C1 segment of cervical spinal cord (tissue), 14 donors: ENCODE measurements at places on chromosomes 5 and 9.
A peak's percentile ranks its signal among the peaks of the same experiment; 100 is the strongest.

GRCh38 chr5:421287-421880 lies 21.6 kb upstream of the EXOC3 start:
- no peak for DNase-seq

DNA sequence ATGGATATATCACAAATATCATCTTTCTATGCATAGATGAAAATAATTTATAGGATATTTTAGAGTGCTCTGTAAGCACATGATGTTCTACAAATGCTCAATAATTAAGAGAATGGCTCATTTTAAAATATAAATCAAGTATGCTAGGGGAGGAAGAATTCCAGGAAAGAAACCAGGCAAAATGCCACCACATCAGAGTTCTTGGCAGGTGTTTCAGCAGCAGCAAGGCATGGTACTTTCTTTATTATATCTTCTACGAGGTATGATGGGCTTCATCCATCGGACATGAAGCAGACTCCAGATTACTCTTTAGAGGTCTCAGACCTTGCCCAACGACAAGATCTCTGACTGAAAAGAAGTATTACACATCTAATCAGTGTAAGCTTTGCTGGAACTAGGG lies 316.3 kb upstream of the ARRDC3 start:
- no peak for DNase-seq

GRCh38 chr9:124182741-124183140 lies 75.0 kb upstream of the NEK6 start:
- DNase-seq, result no peak

GRCh38 chr9:89446961-89447310 lies 51.0 kb downstream of the SEMA4D start:
- no peak for DNase-seq

DNA sequence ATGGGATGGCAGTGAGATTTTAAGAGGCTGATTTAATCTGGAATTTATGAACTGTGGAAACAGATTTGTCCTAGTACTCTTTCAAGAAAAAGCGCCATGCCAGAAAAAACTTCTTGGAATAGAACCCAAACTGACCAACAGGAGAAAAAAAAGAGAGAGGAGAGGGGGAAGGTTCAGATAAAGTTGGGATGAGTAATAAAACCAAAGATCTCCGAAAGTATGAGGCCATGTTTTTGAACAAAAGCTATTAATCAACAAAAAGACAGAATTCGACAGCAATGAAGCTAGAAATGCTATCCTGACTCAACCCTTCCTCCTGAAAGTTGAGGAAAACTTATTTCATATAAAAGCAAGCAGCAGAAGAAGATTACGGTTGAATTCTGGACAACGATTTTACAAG lies 135.5 kb downstream of the CEMIP2 start:
- DNase-seq, result no peak

GRCh38 chr9:15786616-15787015 lies 233.8 kb downstream of the CCDC171 start:
- no peak for DNase-seq

DNA sequence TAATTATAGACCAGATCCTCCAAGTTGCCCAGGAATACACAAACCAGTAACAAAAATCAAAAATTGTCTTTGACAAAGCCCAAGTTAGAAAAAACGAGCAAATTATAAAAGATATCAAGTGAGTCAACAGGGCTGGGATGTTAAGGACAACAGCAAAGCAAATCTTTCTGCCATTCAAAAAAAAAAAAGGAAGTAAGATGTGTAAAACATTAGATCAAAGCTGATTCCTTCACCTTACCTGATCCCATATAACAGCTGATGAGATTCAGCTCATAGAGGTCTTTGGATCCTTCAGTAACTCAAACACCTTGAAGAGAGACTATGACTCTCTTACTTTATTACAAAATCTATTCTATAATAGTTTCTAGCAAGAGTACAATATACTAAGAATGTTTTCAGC lies 100.9 kb downstream of the STRBP start:
- no peak for DNase-seq

GRCh38 chr9:69279733-69280132 lies 45.3 kb upstream of the ENTREP1 start:
- DNase-seq, result no peak

GRCh38 chr5:60972231-60972630 lies 27.2 kb downstream of the NDUFAF2 start:
- DNase-seq, result no peak

GRCh38 chr5:74009502-74009901 lies 383.5 kb downstream of the ARHGEF28 start:
- no peak for DNase-seq

- no peak for DNase-seq
Measured at GRCh38 chr5:40172721-40173120, 507.0 kb upstream of the PTGER4 start.

- no peak for DNase-seq
Measured at GRCh38 chr9:123107639-123108285, 74.3 kb downstream of the GPR21 start.

- no peak for DNase-seq
Measured at GRCh38 chr5:75886706-75887105, 169.5 kb upstream of the POC5 start.

DNA sequence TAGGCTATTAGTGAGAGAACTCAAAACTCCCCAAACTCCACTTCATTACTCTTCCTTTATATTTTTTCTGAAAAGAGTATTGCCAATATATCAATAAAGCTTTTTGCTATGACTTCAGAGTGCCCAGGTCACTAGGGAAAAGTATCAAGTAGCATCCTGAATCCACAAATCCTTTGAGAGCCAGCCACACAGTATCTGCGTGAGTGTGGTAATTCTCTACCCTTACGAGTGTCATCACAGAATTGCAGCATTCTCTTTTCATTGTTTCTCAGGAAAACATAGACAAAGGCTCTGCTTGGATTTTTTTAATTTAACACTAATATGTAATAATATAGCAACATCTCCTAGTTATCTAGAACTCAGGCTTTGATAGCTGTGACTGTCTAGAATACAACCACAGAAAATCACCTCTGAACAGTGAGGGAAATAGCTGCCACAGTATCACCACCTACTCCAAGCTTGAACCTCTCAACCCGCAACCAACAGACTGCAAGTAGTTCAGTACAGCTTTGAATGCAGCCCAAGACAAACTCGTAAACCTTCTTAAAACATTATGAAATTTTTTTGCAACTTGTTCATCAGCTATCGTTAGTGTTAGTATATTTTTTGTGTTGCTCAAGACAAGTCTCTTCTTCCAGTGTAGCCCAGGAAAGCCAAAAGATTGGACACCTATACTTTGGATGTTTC lies 79.3 kb upstream of the CCDC152 start:
- DNase-seq, result no peak

GRCh38 chr9:79263628-79264027 lies 308.1 kb upstream of the TLE4 start:
- no peak for DNase-seq

- DNase-seq, result no peak
Measured at GRCh38 chr9:111106202-111106601, 67.9 kb upstream of the LPAR1 start.

- DNase-seq, result no peak
Measured at GRCh38 chr5:72280581-72281069, 39.4 kb downstream of the MRPS27 start.

DNA sequence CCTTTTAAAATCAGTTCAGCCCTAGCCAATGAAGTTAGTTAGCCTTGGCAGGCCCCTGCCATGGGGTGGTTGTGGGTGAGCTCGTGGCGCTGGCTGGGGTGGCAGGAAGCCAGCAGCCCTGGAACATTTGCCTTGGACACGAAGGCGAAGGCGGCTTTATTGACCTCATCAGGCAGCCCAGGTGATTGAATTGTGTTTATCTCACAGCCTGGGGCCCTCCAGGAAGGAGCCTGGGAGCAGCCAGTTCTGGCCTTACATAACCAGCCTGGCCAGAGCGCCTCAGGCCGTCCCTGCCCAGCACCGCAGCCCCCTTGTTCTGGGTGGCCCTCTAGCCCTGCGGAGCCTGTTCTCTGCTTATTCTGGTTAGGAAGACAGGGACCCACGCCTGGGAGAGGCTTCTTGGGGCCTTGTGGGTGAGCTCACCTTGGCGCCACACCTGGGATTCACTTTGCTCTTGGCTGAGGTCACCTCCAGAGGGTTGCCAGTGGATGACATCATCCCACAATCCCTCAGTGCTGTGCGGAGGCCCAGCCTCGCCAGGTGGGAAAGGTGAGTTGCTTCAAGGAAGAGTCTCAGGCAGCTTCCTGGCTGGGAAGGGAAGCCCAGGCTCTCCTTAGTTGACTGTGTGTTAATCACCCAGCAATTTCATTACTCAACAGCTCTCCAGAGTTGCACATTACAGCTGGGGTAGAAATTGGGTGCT lies 54.4 kb upstream of the RPL26L1 start:
- peak; percentile 80 for DNase-seq

GRCh38 chr5:38678076-38678475 lies 121.6 kb upstream of the LIFR start:
- no peak for DNase-seq

DNA sequence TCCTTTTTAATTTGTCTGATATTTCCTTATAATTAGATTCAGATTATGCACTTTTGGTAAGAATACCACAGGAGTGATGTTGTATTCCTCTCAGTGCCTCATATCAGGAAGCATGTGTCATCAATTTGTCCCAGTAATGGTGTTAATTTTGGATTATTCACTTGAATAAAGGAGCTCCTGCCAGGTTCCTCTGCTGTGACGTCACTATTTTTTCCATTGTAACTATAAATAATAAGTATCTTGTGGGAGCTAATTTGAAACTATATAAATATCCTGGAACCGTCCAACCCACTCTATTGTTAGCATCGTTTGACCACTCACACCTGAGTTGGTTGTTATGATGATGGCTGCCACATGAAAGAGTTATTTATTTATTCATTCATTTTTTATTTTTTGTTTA lies 107.9 kb downstream of the INVS start:
- DNase-seq, result no peak

DNA sequence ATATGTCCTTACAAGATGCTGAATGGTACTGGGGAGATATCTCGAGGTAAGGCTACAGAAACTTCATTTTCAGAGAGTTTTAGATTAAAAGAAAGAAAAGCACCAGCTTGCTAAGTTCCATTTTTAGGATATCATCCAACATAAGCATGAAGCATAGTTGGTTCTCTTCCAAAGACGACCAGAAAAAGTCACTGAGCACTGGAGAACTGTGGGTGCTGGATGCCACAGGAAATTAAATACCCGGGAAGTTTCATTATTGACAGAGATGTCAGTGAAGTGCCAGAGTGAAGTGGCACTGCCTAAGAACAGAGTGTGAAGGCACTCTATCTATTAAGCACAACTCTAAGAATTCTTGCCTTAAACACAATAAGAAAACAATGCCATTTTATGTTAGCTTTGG lies 76.8 kb downstream of the PIK3R1 start:
- DNase-seq, result no peak

DNA sequence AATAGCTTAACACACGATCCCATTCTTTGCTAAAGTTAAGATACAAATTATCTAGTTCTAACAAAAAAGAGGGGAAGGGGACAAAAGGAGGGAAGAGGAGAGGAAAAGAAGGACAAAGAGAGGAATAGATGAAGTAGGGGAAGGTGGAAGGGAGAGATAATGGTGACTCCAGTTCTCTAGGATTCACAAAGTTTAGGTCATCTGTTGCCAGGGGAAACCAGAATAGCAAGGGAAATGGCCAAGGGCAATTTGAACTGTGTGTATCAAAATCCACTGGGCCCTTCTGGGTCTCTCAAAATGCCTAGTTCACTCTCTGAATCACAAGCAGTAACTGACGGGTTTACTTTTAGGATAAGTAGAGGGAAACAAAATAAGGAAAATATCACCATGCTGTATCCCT lies 7.6 kb downstream of the SLC24A2 start:
- no peak for DNase-seq

- DNase-seq, result no peak
Measured at GRCh38 chr9:114427644-114428043, 39.9 kb upstream of the AKNA start.

DNA sequence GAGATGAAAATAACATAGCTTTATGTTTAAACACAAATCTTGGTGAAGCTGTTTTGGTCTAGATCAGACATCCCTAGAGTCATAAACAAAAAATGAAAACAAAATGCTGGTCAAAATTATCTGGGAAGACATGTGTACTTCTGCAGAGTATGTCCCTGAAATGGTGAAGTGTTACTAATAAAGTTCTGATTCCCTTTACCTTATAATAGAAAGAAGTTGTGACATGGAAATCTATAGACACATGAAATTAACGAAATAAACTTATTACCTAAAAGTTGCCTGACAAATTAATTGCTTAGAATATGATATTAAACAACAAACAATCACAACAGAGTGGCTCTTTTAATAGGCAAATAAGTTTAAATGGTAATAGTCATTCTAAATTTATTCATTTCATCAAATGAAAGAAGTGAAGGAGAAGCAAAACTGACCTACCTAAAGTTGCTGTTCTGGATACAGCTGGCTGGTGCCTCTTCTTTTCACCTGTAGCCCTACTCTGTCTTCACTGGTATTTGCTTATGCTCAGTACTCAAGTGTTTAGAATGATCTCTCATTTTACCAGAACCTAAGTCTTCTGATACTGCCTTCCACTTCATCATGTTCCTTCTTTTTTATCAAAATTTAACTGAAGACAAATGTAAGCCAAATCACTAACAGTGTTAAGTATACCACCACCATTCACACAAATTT lies 38.8 kb downstream of the FNIP1 start:
- no peak for DNase-seq

GRCh38 chr5:122153774-122154173 lies 24.4 kb downstream of the ZNF474 start:
- DNase-seq, result no peak

DNA sequence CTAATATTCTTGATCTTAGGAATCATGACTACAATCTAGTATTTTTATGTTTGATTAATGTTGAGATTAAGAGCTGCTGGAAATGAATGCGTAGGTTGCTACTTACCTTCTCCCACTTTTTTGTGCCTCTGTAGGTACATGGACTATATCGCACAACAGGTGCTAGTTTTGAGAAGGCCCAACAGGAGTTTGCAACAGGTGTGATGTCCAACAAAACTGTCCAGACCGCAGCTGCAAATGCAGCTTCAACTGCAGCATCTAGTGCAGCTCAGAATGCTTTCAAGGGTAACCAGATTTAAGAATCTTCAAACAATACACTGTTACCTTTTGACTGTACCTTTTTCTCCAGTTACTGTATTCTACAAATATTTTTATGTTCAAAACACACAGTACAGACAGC lies 115.0 kb downstream of the SCAMP1 start:
- DNase-seq, result no peak

DNA sequence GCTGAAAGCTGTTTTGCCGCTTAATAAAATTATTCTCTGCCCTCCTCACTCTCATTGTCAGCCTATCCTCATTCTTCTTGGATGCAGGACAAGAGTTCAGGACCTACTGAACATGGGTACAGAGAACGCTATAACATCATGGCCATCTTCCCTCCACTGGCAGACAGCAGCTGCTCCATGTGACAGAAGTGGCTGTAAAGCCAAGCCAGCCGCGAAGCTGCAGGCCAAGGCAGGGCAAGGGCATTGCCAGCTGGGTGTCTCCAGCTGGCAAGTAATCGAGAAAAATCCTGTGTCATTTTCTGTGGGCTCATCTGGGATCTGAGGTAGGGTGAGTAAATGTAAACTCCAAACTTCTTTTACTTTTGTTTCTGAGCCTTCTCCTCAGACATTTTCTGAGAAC lies 84.8 kb downstream of the SLC25A46 start:
- DNase-seq, result no peak

GRCh38 chr5:122790354-122791103 lies 15.6 kb downstream of the SNX2 start:
- DNase-seq, result no peak

- no peak for DNase-seq
Measured at GRCh38 chr9:97985058-97985861, 2.1 kb downstream of the ANP32B start.
